Pancreas (tissue), 10 donors: ENCODE measurements at places on chromosomes 5 and 9.

DNA sequence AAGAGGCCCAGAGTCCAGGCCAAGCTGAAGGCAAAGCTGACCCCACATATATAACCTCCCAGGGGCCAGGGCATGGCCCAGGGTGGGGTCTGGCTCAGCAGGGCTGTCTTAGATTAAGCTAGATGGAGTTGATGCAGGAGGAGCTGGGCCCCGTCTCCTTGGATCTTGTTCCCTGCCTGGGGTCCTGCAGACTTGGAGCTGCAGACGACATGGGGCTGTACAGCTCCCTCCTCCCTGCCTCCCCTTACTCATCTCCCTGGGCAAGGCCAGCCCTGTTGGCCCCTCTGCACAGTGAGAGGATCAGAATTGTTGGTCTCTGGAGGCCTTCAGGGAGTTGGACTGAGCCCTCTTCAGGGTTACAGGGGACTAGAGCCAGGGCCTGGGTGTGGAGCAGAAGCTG lies 134.9 kb downstream of the RGS3 start:
- no peak for DNase-seq

DNA sequence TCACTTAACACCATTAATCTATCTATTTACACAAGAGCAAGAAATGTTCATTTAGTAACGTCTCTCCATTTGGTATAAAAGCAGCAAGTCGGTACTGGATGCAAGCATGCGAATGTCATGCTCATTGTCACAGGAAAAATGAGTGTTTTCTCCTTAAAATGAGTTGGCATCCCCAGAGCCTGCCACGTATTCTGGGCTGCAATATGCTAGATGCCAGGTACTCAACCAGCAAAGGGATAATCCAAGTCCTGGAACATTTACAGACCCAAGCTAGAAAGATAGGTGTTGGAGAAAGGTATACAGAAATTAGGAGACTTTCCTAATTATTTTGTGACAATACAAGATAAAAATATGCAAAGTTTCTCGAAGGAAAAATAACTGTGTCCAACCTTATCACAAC lies 217.5 kb downstream of the EBF1 start:
- DNase-seq = no peak

DNA sequence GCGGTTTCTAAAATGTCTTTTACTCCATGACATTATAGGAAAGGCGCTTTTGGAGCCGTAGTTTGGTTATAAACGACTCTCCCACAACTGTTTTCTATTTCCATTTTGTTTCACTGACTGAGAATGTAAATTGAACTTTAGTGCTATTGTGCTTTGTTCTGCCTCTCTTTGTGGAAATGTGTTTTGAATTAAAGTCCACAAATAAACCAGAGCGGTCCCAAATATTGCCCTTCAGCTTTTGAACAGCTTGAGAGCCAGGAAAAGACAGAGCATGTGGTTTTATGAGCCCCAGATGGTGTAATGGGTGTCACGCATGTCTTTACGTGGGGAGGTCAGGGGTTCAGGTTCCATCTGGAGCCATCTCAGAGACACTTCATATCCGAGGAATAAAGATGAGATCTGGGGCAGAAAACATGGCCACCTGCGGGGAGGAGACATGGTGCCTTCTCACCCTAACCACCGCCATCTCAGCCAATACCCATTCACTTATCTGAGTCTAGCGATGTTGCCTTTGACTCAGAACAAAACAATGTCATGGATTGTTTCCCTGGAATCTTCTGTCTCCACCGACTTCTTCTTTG lies 42.5 kb upstream of the ROR2 start:
- no peak for DNase-seq

DNA sequence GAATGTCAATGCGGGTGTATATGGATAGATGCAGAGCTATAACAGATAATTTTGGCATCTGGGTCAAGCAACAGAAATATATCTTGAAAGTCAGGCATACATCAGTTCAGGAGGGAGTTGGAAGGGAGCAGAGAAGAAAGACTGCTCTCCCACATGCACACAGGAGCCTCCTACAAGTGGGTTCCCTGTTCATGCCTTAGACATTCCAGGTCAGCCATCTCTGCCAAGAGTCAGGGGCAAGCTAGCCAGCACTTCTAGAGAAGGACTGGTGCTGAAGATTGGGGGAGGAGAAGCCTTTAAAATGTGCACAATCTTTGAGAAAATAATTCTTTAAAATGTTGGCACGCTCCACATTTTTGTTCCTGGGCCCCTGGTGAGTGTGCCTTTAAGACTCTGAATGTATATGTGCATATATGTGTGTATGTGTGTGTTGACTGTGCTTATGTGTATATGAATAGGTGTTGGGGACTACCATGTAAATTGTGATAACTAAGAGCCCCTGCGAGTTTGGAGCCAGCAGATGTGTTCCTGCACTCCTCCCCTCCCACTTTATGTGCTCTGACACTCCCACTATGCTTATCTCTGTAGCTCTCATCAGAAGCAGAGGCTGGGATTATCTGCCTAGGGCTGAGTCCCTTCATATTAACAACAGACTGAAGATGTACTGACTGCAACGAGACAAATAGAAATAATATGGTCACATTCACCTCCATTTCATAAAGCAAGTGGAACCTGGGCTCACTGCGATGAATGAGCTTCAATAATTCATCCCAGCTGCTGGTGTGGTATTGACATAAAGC lies 21.5 kb upstream of the DELE1 start:
- DNase-seq = no peak

DNA sequence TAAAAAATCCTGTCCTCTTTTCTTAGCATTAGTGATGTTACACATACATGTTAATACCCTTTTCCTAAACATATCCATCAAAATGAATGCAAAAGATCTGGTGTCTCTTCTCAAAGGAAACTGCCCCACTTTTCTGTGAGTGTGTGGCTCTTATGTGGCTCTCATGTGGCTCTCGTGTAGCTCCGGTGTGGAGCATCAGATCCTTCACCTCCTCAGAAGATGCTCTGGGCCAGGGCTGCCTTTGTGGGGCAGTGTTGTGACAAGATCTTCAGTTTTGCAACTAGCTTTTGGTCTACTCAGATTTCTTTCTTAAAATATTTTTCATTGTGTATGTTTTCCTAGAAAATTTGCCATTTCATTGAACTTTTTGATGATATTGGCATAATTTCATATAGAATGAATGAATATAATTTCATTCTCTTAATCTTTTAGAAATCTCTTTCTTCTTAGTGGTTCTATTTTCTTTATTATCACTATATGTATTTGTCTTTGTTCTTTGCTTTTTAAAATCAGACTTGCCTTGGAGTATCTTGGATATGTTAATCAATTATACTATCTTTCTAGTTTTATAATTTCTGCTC lies 19.4 kb downstream of the GARNL3 start:
- no peak for DNase-seq

DNA sequence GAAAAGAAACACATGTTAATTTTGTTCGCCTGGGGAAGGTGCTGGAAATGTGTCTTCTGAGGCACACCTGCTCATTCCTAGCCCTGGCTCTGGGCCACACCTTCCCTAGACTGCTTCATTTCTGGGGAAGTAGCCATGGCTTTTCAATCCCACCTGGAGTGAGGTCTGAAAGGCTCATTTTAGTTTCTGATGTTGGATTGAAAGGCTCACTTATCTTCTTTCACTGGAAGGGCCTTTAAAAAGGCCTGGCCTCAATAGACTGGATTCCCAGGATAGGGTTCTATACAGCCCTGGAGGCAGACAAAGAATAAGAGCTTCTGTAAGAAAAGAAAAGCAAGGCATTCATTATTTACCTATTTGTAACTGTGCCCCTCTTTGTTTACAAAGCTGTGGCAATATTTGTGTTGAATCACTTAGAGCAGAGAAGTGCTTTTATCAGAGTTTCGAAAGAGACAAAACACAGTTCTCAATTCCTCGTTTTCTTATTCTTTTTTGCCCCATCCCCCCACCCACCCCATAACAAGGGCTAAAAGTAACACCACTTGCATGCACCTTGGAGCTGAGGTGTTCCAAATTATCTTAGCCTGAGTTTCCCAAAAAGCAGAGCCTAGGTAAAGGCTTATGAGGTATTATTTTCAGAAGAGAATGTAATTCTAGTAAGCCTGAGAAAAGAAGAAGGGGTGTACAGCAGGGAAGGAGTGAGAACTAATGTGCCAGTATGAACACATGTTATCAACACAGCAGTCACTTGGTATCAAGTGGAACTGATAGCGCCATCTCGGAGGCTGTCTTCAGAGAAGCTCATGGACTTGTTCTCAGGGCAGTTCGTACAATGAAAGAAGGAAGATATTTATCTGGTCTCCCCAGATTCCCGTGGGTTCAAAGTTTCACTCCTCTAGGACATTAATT lies 413.1 kb downstream of the KCTD16 start:
- peak; percentile 17 for DNase-seq

DNA sequence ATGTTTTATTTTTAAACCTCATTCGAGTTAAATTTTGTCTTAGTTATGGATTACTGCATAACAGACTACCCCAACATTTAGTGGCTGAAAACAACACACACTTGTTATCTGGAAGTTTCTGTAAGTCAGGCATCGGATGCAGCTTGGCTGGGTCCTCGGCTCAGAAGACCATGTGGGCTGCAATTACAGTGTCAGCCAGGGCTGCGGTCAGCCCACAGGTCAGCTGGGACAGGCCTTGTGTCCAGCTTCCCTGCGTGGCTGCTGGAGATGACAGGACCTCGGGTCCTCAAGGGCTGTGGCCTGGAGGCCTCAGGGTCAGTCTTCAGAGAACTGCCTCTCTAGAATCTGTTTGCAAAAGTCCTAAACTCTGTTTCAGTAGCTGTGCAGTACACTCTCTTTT lies 219.0 kb upstream of the IRX1 start:
- no peak for DNase-seq

- DNase-seq = no peak
Measured at GRCh38 chr9:15541872-15542271, 11.0 kb upstream of the CCDC171 start.

GRCh38 chr5:157476702-157477408 lies 16.8 kb downstream of the NIPAL4 start:
- DNase-seq = no peak

GRCh38 chr9:19946441-19947109 lies 157.7 kb upstream of the SLC24A2 start:
- no peak for DNase-seq

DNA sequence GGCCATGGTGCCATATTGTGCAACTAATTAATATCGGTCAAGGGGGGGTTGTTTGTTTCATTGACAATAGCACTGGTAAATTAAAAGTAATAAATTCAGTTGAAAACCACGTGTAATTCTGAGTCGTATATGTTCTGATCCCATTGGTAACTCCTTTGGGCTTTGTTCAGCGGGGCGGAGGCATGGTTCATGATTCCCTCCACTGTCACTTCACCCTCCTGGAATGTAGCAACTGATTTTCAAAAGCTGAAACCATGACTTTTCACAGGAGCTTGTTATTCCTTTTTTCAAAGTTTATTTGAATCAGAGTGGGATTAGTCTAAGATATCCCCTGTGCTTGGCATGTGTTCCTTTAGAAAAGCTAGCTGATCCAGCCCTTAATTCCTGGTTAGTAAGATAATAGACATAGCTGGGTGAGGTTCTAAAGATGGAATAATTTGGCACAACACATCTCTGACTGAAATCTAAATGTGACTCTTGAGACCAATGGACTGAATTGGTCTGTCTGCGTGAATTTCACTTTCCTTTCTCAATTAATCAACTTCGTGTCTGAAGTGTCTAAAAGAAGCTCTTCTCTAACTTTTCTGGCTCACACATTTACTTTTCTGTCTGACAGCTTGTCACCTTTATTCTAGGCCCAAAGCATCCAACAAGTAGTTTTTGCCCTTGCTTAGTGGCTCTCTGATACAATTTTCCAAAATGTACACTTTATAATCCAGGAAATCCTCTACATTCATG lies 185.7 kb upstream of the VCAN start:
- no peak for DNase-seq

DNA sequence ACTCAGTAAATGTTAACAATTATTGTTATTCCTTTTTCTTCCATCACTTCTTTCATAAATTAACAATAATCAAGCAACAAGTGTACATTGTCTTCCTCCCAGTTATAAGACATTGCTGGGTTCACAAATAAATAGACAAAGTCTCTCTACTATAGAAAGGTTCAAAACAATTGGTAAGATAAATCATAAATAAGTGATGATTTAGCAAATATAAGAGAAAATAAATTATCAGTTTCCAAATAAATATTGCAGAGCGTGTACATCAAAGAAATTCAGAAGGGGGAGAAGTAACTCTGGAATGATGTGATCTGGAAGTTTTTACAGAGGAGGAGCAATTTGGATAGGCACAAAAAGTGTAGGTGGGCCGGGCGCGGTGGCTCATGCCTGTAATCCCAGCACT lies 114.2 kb downstream of the BASP1 start:
- DNase-seq = no peak

GRCh38 chr9:33101104-33101951 lies 24.9 kb upstream of the SMU1 start:
- no peak for DNase-seq

DNA sequence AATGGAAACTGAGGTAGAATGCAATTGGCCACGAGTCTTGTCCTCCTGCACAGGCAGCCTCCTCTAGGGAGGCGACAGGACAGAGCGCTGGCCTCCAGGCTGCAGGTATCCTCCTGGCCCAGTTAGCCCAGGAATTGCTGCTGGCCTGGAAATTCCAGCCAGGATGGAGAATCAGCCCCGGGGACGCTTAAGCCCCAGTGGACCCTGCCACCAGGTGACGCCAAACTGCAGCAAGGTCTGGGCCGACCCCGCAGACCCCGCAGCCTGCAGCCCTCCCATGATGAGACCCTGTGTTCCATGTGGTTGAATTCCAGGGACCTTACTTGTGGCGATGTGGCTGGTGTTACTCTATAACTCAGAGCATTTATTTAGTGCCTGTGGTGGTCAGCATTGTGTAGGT lies 7.3 kb downstream of the CACFD1 start:
- peak; percentile 35 for DNase-seq

GRCh38 chr9:122789256-122790046 lies 718 bp downstream of the OR5C1 start:
- no peak for DNase-seq

DNA sequence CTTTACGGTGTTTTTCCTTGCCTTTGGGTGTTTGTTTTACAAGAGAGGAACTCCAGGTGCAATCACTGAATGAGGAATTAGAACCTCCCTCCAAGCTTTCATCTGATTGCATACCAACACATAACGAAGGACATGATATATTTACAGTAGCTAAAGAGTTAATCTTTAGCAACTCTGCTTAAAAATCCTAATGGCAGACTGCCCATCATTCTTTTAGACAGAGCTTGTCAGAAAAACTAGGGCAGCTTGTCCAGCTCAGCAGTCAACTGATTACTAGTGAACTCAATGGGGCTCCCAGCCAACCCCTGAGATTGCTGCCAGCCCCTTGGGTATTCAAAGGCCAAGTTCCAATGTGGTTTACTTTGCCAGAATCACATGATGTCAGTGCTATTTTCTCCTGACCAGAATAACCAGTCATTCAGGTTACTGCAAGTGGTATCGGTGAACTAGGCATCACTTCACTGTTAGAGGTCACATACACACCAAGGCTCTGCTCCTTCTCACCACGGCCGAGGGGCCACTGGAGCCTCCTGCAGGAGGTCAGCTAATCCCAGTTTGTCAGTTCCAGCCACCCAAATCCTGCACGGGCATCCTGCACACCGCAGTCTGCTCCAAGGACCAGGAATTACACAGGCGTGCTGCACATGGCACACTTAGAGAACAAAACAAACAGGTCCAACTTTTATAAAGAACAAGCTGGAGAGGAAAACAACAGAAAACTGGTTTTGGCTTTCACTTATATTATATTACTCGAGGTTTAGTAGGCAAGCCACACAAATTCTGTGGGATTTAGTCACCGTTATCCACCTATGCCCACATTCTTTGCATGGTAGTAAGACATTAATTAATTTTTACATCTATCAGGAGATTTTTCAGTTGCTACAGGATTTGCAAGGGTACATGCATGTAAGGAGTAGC lies 62.5 kb downstream of the NFIB start:
- peak; percentile 96 for DNase-seq
